ENCODE measurements at places on chromosomes 2 and 18.

- DNase-seq = peak; percentile 9
Measured at GRCh38 chr18:4068552-4069158, 386.5 kb downstream of the DLGAP1 start.

DNA sequence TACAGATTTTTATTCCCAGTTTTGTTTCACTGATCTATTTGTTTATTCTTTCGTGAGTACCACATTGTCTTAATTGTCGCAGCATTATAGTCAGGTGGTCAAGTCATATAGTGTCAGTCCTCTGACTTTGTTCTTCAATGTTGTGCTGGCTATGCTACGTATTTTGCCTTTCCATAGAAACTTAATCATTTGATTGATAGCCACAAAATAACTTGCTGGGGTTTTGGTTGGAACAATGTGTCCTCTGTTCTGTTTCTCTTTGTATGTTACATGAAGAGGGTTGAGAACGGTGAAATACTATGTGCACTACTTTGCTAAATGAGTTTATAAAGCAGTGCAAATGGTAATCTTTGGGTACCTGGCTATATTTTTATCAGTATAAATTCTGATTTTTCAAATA lies 64.9 kb upstream of the TTC27 start:
- no peak for DNase-seq

GRCh38 chr2:28400419-28400818 lies 7.8 kb downstream of the FOSL2 start:
- no peak for DNase-seq

- DNase-seq = no peak
Measured at GRCh38 chr2:207332480-207333212, 166.9 kb upstream of the KLF7 start.

GRCh38 chr2:18475884-18476283 lies 84.6 kb downstream of the RDH14 start:
- DNase-seq = no peak

- DNase-seq = no peak
Measured at GRCh38 chr18:76805221-76805620, 17.1 kb upstream of the ZNF236 start.

DNA sequence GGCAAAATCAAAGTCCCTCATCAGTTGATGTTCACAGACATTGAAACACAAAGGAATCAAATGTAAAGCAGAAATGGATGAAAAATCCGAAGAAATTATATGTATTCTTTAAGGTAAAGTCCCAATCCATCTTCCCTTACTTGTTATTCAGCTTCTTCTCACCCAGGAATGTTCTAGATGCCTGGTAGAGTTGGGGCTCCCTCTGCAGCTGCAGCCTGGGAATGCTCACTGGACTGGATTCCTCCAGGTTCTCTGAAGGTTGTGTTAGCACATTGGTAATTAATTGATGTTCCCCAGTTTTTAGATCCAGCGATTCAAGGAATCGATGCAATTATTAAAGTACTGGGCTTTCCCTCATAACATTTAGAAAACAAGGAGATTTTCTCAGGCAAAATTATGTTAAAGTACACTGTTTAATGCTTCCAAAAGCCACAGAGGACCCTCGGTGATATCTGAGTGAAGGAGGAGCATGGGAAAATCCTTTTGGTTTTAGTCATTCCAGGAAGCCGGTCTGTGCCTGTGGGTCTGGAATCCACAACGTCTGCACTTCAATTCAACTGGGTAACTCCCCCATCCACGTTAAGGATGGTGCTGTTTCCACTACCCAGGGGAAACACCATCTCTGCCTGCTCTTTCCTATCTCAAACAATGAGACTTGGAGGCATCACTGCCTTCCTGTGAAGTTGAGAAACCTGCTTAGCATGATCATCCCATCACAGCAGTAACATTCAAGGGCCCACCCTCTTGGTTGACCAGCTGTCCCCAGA lies 22.0 kb downstream of the NTSR2 start:
- no peak for DNase-seq

GRCh38 chr2:197908156-197908555 lies 103.8 kb downstream of the PLCL1 start:
- no peak for DNase-seq

GRCh38 chr18:58860747-58861231 lies 3.9 kb upstream of the ZNF532 start:
- no peak for DNase-seq

- DNase-seq = no peak
Measured at GRCh38 chr18:57668021-57668420, 46.4 kb upstream of the NARS1 start.

DNA sequence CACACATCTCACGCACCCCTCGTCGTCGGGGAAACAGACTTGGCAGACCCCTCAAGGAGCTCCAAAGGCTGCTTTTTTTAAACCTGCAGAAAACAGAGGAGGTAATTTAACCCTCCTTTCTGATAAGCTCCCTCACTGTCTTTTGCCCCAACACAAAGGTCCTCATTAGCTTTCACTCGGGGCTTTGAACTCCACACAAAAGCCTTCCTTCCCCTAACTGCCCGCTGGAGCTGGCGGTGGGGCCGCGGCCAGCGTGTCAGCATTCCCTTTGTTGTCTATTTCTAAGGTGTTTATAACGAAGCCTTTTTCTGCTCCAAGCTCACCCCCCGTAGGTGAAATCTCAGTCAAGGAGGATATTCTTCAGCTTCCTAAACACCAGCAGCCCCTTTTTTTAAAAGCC lies 43.5 kb upstream of the ID2 start:
- DNase-seq = no peak

DNA sequence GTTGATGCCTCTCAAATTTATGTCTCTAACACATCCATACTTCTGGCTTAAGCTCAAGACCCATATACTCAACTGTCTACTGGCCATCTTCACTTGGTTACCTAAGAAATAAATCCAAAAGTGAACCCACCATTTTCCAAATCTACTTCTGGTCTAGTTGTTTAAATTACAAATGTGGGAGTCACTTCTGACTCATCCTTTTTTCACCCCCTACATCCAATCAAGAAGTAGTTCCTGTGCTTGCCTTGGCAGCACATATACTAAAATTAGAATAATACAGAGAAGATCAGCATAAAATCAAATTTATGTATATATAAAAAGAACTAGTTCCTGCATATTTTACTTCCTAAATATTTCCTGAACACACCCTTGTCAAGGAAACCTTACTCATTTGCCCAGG lies 53.6 kb downstream of the STRN start:
- no peak for DNase-seq

- no peak for DNase-seq
Measured at GRCh38 chr2:102932501-102932900, 170.7 kb downstream of the TMEM182 start.

DNA sequence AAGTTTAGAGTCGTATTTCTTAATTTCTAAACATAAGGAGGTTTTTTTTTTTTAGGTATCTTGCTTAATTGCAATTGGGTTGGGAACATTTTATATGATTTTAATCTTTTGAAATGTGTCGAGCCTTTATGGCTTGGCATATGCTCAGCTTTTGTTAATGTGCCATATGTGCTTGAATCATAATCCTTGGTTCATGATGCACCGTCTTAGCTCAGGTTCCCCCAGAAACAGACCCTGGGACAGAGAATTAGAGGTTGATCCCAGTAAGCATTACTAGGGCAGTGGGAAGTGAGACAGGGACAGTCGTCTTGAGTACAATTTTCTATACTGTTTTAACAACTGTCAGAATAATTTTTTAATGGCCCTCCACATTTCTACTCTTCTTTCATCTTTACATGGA lies 9.3 kb downstream of the CHCHD5 start:
- no peak for DNase-seq

- DNase-seq = no peak
Measured at GRCh38 chr2:31944828-31945571, 65.8 kb downstream of the MEMO1 start.

DNA sequence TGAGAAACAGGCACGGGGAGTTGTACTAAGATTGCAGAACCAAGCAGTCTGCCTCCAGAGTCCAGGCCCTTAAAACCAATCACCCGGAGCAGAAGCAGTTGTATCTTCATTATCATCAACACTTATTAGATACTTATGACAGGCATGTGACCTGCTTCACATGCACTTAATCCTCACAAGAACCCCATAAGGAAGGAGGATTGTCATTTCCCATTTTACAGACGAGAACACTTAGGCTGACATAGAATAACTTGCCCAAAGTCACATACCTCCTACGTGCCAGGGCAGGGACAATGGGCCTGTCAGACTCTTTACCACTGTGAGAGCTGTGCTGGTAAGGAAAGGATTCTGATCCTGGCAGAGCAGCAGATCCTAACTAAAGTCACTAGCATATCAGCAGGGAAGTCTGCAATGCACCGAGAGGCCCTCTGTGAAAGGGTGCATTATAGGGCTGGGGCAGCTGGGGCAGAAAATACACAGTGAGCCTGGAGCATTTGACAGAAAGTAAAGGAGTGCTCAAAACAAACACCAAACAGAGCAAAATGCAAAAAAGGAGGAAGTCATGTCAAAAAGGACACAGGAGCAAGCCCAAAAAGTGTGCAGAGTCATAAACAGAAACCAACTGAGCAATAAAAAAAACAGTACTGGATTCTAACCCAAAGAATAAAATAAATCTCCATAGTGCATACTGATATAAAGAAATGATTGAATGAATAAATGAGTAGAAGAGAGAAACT lies 55.9 kb upstream of the SP3 start:
- DNase-seq = no peak

DNA sequence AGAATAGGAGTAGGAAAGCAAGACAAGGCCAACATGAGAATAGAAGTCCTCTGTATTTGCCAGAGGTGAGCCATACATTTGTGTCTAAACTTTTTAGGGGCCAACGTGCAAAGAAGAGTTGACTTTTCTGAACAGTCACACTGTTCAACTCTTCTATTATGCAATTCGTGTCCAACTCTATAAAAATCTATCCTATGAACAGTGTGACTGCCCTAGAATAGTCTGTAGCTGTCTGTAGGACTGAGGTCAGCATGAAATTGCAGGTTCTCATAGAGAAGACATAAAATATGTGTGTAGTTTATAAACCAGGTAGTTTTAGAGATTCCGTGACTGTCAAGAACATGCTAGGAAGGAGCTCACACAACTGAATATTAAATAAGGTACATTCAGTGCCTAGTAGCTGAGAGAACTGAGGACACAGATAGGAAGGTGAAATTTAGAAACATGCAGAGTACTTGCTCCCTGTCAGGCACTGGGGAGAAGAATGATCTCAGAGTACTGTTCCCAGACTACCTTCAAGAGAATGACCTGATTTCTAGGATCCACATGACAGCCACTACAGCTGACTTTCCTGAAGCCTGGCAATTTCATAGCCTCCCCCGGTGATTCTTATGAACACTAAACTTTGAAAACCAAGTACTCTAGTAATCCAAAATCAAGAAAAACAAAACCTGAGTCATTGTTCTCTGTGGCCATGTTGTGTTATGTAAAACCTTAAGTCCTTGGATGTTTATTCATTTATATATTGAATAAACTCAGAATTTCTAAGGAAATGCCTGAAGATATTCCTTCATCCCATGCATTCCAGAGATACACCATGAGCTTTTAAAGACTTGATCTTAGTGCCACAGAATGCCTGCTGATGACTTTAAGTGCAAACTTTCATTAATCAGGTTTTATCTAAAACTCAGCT lies 201.5 kb upstream of the BOD1L2 start:
- DNase-seq = no peak

- no peak for DNase-seq
Measured at GRCh38 chr2:241627675-241628074, 9.3 kb downstream of the THAP4 start.

GRCh38 chr18:59697236-59697932 lies at the start of gene CCBE1:
Gene CCBE1, minus strand, starts transcription at chr18:59697423.
- DNase-seq = no peak

GRCh38 chr2:121527009-121527682 lies 3.5 kb upstream of the RNU4ATAC start:
- no peak for DNase-seq

DNA sequence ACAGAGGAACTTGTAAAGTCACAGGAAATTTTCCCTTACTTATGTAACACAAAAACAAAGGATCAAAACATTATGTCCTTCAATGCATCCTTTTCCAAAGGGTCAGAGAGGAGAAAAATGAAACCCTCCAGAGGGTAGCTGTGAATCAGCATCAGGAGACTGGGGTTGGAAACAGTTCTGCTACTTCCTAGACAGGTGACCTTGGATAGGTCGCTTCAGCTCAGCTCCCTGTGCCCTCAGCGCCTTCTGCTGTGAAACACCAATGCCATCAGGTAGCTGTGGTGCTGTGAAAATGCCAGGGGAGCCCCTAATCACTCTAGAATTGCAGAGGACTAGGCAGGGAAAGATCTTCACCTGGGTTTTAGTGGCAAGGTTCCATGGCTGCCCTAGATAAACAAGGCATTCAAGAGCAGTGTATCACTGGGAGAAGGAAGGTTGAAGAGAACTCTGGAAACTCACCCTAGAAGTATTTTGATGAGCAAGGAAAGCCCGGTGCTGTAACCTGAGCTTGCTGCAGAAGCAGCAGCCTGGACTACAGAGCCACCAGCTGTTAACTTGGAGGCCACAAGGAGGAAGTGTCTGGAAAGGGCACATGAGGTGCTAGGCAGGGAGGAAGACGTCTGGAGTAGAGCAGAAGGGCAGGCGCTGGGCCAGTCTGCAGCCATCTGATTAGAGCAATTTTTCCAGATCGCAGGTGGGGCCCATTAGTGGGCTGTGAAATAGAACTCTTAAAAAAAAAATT lies 100.7 kb upstream of the MCFD2 start:
- DNase-seq = no peak

- peak; percentile 68 for DNase-seq
Measured at GRCh38 chr2:207337234-207338219, 171.8 kb upstream of the KLF7 start.

DNA sequence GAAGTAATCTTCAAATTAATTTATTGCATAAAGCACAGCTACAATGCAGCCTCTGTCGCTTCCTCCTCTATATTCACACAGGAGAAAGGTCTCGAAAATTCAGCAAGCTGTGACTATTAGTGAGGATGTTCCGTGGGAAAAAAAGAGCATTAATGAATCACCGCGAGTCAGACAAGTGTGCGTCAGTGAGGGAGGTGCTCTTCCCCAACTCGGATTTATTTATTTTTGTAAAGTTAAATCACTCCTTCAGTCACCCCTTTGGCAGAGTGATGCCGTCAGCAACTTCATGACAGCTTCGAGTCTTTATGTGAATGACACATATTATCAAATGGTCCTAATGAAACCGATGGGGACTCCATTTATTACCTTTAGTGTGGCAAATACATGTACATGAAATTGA lies 648.9 kb upstream of the SALL3 start:
- DNase-seq = no peak

DNA sequence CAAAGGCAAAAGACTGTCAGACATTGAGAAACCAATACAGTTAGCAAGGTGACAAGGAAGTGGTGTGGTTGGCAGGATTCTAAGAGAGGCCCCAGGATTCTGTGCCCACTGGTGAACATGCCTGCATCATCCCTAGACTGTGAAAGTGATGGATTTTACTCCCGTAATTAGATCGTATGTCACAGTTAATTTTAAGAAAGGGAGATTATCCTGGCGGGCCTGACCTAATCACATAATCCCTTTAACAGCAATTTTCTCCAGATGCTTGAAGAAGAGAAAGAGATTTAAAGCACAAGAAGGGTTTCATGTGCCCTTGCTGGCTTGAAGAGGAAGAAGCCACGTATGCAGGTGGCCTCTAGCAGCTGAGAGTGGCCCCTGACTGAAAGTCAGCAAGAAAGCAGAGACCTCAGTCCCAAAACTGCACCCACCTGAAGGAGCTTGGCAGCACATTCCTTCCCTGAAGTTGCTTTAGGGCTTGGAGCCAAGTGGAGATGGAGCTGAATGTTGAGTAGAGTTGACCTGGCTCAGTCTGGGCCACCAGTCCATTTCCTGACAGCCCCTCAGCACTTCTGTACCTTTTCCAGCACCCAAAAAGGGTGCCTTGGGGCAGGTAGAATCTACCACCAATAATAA lies 49.1 kb downstream of the GTF3C3 start:
- peak; percentile 66 for DNase-seq

GRCh38 chr2:20640411-20641122 lies 10.3 kb downstream of the HS1BP3 start:
- no peak for DNase-seq

Measured in retinal pigment epithelial cell (primary cell).